ENCODE measurements at places on chromosomes 3 and 15.

DNA sequence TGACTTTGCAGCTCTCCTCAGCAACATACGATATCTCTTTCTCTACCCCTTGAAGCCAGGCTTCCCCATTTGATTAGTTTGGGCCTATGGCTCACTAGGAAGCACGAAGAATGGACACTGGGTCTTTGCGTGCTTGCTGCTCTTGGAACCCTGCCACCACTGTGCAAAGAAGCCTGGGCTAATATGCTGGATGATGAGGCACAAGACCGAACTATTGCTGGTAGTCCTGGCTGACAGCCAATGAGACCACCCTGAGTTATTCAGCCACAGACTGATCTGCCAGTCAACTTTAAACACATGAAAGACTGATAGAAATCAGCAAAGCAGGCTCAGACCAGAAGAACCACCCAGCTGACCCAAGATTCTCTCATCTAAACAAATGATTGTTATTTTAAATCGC is 250.3 kb downstream of the CBLB start:
- no peak for DNase-seq

- DNase-seq, result no peak
Observed at GRCh38 chr3:10169000-10169496, 4.3 kb downstream of the IRAK2 start.

DNA sequence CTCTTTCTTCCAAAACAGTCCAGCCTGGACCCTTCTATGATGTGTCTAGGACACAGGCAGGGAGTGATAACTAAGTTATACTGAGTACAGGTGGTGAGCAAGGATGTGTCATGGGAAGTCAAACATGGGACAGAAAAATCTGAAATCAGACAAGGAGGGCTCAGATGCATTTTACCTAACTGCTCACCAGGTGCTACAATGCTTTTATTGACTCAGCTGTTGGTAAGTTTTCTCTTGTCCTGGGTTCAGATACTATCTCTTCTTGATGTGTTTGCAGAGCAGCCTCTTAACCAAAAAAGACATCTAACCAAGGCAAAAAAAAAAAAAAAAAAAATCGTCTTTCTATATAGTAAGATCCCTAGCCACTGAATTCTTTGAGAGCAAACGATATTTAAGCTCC is 378.6 kb downstream of the VPS13C start:
- no peak for DNase-seq

DNA sequence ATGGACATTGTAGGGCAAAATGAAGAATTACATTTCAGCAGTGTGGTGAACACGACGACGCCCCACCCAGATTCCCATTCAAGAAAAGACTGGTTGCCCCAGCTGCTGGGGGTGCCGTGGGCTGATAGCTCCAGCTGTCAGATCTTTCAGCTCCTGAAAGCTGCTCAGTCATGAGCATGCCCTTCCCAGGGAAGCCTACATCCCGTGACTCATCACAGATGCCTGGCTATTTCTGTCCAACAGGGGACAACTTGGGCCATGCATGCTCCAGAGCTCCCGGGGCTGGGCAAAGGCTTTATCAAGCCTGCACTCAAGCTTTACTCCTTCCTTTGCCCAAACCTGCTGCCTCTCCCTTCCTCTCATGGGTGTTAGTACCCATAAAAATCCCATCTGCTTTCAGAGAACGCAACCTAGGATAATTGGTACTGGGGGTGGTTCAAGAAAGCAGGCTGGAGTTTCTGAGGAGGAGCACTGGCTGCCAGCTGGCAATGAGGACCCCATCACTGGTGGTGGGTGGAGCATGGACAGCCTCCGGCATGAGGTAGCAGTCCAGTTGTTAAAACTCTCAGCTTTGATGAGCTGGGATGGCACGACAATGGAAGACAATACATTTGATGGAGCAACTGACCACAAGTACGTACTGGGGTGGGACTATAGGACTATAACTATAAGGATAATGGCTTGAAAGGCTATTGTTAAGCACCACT is 16.4 kb upstream of the ST8SIA2 start:
- DNase-seq, result no peak

- no peak for DNase-seq
Observed at GRCh38 chr15:60932051-60932915, 296.8 kb downstream of the RORA start.

- no peak for DNase-seq
Observed at GRCh38 chr15:57556040-57556439, 35.7 kb upstream of the MYZAP start.

GRCh38 chr3:63400246-63400860 is 122.2 kb downstream of the SYNPR start:
- DNase-seq, result no peak

- DNase-seq, result no peak
Observed at GRCh38 chr3:59605318-59605717, 555.5 kb upstream of the CFAP20DC start.

- DNase-seq, result no peak
Observed at GRCh38 chr3:74621581-74621980, 7.1 kb upstream of the CNTN3 start.

GRCh38 chr15:95845862-95846515 is 484.5 kb upstream of the NR2F2 start:
- DNase-seq, result no peak

- DNase-seq, result no peak
Observed at GRCh38 chr15:80523746-80524145, 119.6 kb downstream of the ARNT2 start.

- no peak for DNase-seq
Observed at GRCh38 chr15:63994073-63994600, 52.1 kb downstream of the DAPK2 start.

DNA sequence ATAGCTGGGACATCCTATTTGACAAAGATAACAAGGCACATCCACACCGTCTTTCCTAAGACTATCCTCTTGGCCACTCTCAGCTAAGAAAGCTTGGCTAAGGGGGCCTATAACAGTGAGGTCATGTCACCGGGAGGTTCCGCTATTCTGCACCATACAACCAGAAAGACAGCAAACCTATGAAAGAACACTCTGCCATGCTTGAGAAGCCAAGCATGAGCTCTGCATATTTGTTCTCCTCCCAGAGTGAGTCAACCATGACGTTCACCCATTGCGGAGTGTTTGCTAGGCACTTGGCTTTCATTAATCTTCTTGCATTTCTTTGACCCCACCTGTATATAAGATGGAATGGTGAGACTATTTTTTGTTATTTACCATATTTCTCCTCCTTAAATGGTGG is 141.2 kb downstream of the GMNC start:
- DNase-seq, result no peak

DNA sequence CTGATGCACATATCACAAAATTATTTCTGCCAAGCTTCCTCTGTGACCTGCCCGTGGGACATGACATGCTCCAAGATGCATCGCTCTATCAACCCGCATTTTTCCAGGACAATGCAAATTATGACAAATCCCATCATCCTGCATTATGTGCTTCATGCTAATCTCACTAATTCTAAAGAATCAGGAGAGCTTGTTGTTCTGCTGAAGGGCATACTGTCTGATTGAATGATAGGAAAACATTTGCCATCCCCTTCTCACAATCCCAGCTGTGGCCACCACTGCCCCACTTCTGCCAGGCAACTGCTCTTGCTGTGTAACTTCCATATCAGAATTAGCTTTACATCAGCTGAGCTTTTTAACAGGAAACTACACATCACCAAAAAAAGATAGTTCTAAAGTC is 203.5 kb upstream of the NANOGP8 start:
- DNase-seq, result no peak

- DNase-seq, result no peak
Observed at GRCh38 chr3:98326945-98327344, 26.7 kb upstream of the OR5K4 start.

GRCh38 chr3:174548841-174549623 is 310.1 kb upstream of the NAALADL2 start:
- no peak for DNase-seq

DNA sequence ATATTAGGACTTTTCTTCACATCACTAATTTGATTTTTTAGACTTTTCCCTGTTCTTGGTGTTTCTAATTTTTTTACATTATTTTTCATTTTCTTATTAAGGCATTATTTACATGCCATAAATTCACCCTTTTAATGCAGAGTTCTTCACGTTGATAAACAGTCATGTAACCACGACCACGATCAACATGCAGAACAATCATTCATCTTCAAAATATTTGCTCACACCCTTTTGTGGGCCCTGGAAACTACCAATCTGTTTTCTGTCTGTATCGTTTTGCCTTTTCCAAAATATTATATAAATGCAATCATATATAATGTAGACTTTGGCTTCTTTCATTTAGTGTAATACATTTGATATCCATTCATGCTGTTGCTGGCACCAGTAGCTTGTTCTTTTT is 48.7 kb downstream of the ARRDC4 start:
- no peak for DNase-seq

DNA sequence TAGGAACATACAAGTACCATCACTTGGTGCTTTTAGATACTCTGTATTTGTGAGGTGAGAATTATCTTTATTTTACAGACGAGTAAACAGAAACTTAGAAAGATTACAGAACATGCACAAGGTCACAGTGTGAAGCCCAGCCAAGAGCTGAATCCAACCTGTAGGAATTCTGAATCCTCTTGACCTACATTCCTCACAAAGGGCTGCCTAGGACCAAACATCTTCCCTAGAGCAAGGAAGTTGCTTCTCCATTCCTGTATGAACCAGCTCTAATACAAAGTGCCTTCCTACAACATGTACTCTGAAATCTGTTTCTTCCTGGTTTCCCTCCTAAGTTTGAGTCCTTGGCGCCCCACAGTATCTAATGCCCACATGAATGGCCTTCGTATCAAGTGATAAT is 2.9 kb downstream of the HDGFL3 start:
- DNase-seq, result no peak

GRCh38 chr3:59450946-59451763 is 401.3 kb upstream of the CFAP20DC start:
- no peak for DNase-seq

DNA sequence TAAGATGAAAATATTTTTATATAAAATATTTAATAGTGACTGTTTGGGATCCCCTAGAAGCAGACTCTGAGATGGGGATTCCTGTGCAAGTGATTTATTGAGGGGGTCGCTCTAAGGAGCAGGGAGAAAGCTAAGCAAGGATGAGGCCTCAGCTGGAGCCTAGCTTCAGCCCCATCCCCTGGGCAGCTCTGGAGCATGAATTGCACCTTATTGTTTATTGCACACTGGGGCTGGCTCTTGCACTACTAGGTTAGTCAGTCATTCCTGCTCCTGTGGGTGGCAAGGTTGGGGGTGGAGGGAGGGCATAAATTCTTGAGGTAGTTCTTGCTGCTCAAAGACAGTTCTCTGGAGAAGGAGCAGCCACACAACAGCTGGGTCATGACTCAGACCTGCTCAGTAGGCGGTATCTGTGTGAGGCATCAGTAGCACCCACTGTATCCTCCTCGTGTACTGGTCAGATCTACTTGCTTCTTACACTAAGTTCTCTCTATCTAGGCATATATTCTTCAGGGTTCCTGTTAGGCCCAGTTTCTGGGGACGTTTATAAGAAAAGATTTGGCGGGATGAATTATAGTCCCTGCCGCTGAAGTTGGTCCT is 27.2 kb upstream of the TNFSF10 start:
- DNase-seq, result no peak

- no peak for DNase-seq
Observed at GRCh38 chr15:84702961-84703482, 12.9 kb downstream of the SEC11A start.

DNA sequence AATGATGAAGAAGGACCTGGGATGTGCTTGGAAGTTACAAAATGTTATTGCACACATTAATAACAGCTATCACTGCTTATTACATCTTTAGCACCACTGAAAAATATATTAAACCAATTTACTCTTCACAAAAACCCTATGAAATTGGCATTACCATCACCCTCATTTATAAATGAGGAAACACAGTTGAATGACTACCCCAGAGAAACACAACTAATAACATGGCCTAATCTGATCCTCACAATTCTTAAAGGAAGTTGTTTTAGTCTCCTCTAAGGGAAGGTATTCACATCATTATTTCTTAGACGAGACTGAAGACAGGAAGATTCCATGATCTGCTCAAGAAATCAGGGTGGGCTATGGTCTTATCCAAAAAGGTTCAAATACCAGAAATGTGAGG is 35.9 kb downstream of the INO80 start:
- no peak for DNase-seq

GRCh38 chr3:136535906-136536305 is 216.3 kb downstream of the STAG1 start:
- no peak for DNase-seq

DNA sequence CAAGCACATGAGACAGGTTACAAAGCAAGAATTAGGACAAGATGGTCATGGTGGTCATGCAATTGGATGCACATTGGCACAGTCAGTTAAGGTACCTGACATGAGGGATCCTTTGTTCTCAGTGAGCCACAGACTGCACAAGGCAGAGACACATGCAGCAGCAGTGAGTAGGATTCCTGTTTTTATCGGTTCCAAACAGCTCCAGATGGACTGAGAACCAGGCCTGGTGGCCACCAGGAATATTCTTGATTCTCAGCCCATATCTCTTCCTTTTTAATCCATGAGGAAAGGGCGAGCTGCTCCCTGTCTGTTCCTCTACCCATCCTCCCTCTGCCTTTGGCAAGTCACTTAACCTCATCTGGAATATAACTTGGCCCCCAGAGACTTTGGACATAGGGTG is 410.8 kb downstream of the GAP43 start:
- DNase-seq, result no peak

- no peak for DNase-seq
Observed at GRCh38 chr3:123741041-123741511, 143.1 kb downstream of the MYLK start.

GRCh38 chr3:47315069-47315647 is 32.4 kb downstream of the KLHL18 start:
- DNase-seq, result no peak

- no peak for DNase-seq
Observed at GRCh38 chr3:14784087-14784681, 34.6 kb upstream of the FGD5 start.

GRCh38 chr15:60611592-60612346 is 132.8 kb upstream of the ICE2 start:
- no peak for DNase-seq

All from NCI-H1436 treated with DMSO at 0.1 percent for 48 hours (cell line).